ENCODE measurements at places on chromosomes 13 and 19.

GRCh38 chr13:93767917-93768409 lies 541.4 kb downstream of the GPC6 start:
- DNase-seq = no peak

GRCh38 chr13:28792992-28793391 lies 27.1 kb upstream of the MTUS2 start:
- no peak for DNase-seq

GRCh38 chr19:50696094-50696483 lies 23.5 kb downstream of the SHANK1 start:
- DNase-seq = no peak

- no peak for DNase-seq
Observed at GRCh38 chr13:49046519-49046918, 70.8 kb downstream of the FNDC3A start.

DNA sequence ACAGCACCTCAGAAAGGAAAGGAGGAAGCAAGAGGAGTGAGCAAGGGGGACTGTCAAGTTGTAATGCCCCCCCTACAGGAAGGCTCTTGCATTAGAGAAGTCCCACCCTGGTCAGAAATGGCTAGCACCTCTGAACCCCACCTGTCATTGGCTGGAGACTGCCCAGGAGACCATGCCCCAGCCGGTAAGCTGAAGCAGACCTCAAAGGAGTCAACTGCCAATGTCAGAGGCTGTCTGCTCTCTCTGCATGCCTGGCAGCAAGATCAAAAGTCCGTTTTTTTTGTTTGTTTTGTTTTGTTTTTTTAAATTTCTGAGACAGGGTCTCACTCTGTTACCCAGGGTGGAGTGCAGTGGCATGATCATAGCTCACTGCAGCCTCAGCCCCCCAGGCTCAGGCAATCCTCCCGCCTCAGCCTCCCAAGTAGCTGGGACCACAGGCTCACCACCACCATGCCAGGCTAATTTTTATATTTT lies 8.1 kb upstream of the BCL3 start:
- no peak for DNase-seq

DNA sequence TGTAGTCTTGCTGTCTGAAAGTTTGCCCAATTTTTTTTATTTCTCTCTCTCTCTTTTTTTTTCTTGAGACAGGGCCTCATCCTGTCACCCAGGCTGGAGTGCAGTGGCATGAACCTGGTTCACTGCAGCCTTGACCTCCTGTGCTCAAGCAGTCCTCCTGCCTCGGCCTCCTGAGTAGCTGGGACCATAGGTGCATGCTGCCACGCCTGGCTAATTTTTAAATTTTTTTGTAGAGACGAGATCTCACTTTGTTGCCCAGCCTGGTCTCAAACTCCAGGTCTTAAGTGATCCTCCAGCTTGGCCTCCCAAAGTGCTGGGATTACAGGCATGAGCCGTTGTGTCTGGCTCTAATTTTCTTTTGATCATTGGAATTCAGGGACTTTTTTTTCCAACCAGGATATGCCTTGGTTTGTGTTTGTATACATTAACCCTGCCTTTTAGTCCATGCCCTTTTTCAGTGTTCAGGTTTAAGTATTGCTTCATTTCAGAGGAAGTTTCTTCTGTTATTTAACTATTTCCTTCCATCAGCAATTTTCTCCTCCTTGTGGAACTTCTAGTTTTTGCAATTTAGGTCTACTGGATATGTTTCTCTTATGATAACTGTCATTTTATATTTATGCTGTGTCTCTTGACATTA lies 201.4 kb downstream of the PCCA start:
- DNase-seq = no peak

DNA sequence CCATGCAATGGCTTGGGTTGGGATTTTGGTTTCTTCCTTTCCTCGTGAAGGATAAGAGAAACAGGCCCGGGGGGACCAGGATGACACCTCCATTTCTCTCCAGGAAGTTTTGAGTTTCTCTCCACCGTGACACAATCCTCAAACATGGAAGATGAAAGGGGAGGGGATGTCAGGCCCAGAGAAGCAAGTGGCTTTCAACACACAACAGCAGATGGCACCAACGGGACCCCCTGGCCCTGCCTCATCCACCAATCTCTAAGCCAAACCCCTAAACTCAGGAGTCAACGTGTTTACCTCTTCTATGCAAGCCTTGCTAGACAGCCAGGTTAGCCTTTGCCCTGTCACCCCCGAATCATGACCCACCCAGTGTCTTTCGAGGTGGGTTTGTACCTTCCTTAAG lies 24.1 kb downstream of the SPC24 start:
- DNase-seq = no peak

DNA sequence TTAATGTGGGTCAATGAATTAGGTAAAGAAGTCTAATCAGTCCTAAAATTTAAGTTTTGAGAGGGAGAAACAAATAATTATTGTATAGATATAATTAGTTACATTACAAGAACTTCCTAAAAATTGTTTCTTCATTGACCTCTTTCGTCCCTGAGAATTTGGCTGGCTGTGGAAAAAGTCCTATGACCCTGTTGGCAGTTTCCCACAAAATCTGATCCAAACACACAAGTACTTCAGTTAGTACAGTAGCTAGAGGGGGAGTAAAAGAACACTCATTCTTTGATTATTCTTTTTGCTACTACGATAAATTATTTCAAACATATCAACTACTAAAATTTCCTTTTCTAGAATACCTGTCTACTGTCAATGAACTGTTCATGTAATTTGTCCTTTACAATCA lies 11.3 kb downstream of the POSTN start:
- no peak for DNase-seq

DNA sequence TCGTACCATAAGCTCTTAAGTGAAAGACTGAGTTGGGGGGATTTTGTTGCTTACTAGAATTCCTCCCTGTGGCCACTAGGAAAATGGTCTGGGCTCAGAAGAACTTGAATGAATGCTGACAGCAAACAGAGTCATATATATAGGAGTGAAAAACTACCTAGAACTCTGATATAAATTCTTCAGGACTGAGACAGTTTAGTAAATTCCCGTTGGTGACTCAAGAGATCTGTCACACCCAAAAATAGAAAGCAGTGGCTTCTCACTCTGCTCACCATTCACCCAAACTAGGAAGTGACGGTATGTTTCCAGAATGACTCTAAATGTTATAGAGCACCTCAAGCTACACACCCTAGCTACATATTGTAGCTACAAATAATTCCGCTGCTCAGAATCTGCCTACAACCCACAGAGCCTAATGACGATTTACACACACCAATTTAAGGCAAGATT lies 116.2 kb downstream of the TBC1D4 start:
- DNase-seq = peak; percentile 3

Measured in activated CD4-positive, alpha-beta T cell treated with anti-CD3 and anti-CD28 coated beads for 24 hours (primary cell).